Left ventricle myocardium inferior (tissue), 1 donor: ENCODE measurements at places on chromosomes 6 and 20.

- no peak for DNase-seq
Measured at GRCh38 chr6:30244560-30244959, 31.4 kb upstream of the TRIM26 start.

GRCh38 chr6:25874118-25874517 lies at the start of gene SLC17A3:
SLC17A3 (minus strand) TSS chr6:25874243; CDS start chr6:25868387, 5,856 bp downstream.
- DNase-seq, result no peak

- DNase-seq, result no peak
Measured at GRCh38 chr6:99613705-99614429, 7.2 kb downstream of the PRDM13 start.

DNA sequence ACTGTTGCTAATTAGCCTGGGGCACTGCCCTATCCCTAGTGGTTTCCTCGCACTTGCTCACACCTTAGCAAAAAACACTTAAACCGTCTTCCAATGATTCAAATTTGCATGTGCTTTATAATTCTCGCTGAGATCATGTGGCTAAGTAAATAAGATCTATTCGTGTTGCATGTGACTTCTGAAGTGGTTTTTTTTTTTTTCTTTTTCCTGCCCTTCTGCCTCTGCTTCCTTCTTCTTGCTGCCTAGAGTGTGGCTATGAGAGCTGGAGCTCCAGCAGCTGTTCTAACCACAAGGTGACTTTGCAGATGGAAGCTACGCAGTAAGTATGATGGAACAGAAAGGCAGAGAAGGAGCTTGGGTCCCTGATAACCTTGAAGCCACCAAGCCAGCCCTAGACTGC lies 36.5 kb downstream of the SULF2 start:
- DNase-seq, result no peak

DNA sequence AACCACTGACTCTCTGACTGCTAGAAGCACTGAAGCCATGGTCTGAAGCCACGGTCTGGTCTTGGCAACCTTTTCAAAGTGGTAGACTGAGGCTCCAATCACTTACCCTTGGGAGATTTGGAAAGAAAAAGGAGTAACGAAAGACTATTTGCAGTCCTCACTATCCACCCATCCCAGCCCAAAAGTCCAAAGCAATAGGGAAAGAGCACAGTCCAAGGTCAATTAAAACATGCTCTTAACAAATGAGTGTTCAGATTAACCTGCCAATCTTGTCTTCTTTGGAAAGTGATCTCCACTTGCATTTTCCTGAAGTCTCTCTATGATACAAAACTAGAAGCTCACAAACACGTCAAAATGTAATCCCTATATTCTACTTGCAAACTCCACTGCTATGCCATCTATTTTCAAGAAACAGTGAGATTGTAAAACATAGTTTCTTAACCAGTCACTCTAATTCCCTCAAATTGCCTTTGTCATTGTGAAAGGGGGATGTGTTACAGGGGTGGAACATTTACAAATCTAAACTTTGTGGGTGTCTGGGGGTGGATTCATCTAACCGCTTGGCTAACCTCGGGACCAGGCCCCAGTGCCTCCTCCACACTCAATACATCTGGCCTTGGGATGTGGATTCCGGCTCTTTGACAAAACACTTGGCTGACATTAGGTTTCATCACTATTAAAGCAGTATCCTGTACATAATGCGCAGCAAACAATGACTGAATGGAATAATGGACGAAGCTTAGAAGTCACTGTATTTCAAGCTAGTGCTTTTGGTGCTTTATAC lies 56.4 kb downstream of the B4GALT5 start:
- no peak for DNase-seq

- DNase-seq, result peak; percentile 58
Measured at GRCh38 chr20:39874049-39874893, 814.8 kb downstream of the MAFB start.

DNA sequence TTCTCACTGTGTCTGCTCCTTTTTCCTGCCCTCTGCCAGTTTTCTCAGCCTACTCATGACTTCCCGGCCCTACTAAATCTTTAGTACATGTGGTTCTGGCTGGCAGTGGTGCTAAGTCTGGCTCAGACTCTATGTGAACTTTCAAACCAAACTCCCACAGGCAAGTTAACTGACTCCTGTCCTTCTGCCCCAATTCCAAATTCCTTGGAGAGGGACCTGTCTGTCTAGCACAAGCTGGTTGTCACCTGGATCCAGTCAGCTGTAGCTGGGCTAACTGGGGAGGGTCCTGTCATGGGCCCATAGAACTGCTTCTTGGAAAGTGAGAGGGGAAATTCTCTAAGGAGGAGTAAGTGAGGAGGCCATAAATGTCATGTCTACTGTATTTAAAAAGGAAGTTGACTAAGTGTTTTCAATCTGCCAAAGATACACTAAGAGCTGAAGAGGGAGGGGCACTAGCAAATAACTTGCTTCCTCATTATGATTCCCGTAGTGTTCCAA lies 240.1 kb downstream of the KCNQ5 start:
- DNase-seq, result no peak

GRCh38 chr6:72954716-72955115 lies 270.6 kb downstream of the KHDC1L start:
- DNase-seq, result no peak

DNA sequence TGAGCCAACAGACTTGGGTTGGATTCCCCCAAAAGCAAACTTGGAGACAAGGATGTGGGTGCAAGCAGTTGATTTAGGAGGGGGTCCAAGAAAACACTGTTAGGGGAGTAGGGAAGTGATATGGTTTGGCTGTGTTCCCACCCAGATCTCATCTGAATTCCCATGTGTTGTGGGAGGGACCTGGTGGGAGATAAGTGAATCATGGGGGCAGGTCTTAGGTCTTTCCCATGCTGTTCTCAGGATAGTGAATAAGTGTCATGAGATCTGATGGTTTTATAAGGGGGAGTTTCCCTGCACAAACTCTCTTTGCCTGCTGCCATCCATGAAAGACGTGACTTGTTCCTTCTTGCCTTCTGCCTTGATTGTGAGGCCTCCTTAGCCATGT lies 542.6 kb downstream of the DHX35 start:
- DNase-seq, result no peak

DNA sequence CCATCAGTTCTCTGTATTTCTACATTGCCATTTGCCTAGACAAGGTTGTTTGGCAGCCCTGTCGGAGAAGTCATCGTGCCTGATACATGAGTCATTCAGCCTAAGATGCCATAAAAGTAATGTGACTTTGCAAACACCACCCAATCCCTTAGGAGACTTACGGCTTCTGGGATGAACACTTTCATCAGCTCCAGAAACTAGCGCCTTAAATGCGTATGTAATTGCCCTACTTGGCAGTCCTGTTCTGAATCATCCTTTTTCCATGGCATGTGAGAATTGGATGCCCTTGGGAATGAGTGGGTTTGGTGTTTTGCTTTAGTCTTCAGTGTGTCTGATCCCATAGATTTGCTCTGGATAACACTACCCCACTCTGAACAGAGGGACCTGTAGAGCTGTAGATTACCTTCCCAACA lies 158.5 kb downstream of the SASH1 start:
- DNase-seq, result no peak

GRCh38 chr6:41719436-41720261 lies 15.8 kb downstream of the TFEB start:
- no peak for DNase-seq

GRCh38 chr20:4179545-4179944 lies 164.2 kb upstream of the RNF24 start:
- DNase-seq, result no peak

GRCh38 chr6:317060-317447 lies 24.8 kb downstream of the DUSP22 start:
- no peak for DNase-seq

GRCh38 chr6:168417679-168418557 lies 23.1 kb upstream of the SMOC2 start:
- DNase-seq, result no peak

- no peak for DNase-seq
Measured at GRCh38 chr6:156851454-156851921, 74.3 kb downstream of the ARID1B start.

DNA sequence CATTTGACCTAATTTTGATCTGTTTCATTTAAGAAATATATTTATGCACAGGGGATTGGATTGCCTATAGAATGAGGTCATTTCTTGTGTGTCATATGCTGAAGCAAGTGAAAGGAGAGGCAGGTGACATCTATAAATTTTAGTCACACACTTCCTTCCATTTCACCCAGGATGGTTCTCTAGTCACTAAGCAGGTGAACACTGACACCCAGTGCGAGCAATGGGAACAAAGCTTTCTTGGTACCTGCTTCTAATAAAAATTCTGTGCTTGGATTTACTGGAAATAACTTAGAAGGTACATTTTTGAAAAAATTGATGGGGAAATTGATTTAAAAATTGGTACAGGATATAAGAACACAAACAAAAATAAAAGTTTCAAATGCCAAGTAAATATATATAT lies 66.9 kb upstream of the MC3R start:
- no peak for DNase-seq

DNA sequence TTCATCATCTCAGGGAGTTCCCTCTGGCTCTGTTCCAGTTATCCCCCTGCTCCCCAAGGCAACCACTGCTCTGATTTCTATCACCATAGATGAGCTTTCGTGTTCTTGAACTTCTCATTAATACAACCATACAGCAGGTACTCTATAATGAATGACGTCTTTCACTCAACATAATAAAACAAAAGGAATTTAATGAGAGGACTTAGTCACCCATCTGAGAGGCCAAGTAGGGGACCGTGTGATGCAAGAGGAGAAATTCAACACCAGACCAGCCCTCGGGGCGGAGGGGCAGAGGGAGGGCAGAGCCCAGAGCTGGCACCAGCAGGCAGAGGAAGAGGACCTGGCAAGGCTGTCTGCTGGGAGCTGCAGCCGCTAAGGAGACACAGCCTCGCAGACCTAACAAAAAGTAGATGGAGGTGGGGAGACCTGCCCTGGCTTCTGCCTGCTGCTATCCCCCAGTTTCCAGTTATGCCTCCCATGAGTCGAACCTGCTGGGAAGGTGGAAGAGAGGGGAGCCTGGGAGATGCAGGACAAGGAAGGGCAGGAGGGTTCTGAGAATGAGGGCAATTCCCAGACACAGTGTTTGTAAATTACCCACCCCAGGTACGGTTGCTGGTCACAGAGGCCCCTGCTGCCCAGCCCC lies 13.8 kb downstream of the CCN5 start:
- DNase-seq, result peak; percentile 64

DNA sequence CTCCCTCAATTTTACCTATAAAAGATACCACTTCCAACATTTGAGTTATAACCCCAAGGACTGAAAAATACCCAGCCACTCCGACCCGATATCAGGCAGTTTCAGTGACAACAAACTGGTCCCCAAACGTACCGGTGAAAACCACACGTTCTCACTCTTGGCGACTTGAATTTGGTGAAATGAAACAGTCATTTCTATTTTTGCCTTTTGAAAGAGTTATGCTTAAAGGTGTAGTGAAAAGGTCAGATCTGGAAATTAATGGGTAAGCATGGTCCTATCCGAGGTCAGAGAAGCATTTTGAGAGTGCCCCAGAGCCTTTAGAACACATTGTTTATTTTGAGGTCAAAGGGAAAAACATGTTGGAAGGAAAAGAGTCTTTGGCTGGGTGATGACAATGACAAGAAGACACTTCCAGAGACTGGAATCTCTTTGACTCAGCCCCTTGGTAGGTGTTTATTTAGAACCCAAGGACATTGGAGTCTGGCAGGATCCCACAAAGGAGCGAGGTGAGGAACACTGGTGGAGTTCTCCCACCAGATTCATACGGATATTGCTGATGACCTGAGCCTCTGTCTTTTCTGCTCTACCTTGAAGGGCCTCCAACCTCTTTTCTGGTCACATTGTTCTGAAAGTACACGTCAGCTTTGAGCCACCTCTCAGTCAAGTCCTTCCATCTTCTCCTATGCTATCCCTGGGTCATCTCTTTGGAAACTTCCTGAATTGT lies 235.0 kb downstream of the GMPR start:
- no peak for DNase-seq

DNA sequence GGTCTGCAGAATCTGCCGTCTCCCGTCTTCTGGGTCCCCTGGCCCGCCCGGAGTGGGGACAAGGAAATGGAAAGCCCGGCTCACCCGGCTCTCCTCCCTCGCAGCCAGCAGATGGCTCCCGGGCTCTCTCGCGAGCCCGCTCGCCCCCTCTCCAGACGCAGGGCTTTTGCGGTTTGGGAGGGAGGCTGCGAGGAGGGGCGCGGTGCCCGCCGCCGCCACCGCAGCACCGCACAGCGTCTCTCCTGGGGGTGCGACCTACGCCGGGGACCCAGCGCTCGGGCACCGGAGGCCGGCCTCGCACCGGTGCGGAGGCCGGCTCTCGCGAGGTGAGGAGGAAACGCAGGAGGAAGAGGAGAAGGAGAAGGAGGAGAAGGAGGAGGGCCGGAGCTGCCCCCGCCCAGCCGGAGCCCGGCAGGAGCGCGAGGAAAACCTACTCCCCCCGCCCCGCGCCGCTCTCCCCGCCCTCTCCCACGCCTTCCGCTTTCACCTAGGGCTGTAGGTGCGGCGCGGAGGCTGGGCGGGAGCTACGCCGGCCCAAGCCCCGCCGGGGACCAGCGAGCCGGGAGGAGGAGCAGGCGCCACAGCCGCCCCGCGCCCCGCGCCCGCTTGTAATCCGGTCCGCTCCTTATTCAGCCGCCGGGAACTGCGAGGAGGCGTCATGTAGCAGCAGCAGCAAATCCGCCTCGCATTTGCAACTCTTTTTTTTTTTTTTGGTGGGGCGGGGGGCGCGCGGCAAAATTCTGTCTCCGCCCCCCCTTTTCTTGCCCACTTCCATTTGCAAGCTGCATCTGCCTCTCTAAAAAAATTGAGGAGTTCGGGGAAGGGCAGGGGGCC lies at the start of gene CARMIL1:
Gene CARMIL1, plus strand, starts transcription at position 461 of the 834 bp plus-strand sequence. CDS start 422 bp downstream, outside the sequence.
- DNase-seq, result peak; percentile 73

DNA sequence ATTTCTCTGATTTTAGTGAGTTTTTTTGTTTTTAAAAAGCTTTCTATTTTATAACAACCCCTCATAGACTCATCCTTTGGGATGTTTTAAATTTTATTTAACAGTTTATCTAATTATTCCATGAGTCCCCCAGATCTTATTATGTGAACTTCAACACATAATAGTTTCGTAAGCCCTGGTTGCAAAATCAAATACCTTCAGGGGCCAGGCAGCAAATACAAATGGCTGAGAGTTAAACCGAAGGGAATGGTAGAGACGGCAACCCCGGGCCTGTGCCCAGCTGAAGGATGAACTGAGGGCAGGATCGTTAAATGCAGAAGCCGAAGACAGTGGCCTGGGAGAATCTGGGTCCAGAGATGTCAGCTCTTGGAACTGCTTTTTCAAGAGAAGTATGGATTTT lies 88.4 kb downstream of the RTN4IP1 start:
- no peak for DNase-seq

DNA sequence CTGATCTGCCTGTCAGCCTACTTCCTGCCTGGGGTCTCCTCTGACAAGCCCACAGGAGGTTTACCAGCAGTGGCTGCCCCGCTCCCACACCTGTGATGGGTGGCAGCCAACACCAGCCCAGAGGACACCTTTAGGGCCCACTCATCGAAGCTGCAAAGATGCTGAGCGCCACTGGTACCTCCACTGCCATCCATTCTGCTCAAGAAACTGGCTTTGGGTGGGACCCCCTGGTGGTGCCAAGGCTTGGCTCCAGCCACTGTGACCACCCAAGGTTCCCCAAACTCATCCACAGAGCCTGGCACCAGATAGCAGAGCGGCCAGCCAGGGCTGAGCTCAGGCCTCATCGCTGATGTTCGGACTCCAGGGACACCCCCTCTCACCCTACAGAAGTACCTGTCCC lies 42.5 kb downstream of the PREX1 start:
- DNase-seq, result no peak

- DNase-seq, result no peak
Measured at GRCh38 chr6:12385316-12385715, 95.2 kb downstream of the EDN1 start.
